ENCODE measurements at places on chromosomes 3 and 15.

- no peak for DNase-seq
These were observed 43.8 kb downstream of the SLC2A2 start for GRCh38 chr3:170982733-170983132.

DNA sequence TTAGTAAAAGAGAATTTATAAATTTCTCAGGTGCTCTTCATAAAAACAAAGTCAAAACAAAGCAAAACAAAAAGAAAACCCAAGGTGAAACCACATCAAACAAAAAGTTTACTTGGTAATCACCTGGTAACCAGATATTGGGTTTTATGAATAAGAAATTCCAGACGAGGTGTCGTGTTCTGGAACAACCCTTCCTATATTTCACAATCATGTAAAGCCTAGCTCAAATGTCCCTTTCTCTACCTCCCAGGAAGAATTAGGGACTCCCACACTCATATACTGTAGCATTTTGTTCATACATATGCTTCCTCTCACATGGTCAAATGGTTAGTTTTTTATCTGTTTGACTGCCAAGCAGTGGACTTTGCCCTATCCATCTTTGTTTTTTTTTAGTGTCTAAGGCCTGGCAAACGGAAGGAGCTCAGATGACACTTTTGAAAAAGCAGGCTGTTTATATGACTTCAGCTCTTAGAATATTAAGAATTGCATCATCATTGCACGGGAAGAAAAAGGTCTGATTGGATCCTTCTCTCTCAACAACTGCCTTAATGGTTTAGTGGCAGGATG is 326.7 kb upstream of the TBL1XR1 start:
- DNase-seq = peak; percentile 28

- DNase-seq = no peak
These were observed 207.0 kb downstream of the SUCLG2 start for GRCh38 chr3:67447393-67447792.

GRCh38 chr3:115293321-115293720 is 146.2 kb upstream of the ZBTB20 start:
- no peak for DNase-seq

GRCh38 chr15:29888646-29889045 is 66.4 kb upstream of the TJP1 start:
- peak; percentile 7 for DNase-seq

DNA sequence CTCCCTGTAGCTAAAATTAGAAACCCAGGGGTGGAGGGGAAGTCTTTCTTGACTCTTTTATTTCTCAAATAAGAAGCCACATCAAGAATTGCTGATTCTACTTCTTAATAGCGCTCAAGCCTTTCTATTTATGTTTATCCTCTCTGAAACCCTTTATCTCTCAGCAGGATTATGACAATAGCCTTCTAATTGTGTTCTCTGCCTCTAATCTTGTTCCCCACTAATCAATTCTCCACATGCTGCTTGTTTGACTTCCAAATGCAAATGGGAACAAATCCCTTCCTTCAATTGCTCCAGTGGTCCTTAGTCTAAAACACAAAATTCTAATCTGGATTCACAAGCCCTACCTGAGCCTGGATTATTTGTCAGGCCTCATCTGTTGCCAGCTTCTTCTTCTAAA is 43.7 kb upstream of the CFAP20DC start:
- no peak for DNase-seq

GRCh38 chr3:59998058-59998457 is 948.2 kb upstream of the CFAP20DC start:
- peak; percentile 7 for DNase-seq

GRCh38 chr3:151837057-151837456 is 23.1 kb downstream of the AADAC start:
- DNase-seq = no peak

GRCh38 chr3:39067286-39067685 is 15.5 kb downstream of the WDR48 start:
- DNase-seq = no peak

DNA sequence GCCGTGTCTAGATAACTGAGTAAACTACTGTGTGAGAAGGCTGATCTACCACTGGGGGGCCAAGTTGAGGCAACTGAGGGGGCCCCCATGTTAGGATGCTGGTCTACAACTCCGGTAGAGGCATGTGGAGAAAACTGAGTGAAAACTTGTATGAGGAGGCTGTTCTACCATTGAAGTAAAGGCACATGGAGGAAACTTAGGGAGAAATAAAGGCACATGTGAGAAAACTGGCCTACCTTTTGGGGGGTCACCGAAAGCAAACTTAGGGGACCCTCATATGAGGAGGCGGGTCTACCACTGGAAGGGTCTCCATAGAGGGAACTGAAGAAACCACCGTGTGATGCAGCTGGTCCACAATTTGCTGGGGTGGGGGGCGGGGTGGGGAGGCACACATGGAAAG is 155.2 kb downstream of the FBLN2 start:
- no peak for DNase-seq

DNA sequence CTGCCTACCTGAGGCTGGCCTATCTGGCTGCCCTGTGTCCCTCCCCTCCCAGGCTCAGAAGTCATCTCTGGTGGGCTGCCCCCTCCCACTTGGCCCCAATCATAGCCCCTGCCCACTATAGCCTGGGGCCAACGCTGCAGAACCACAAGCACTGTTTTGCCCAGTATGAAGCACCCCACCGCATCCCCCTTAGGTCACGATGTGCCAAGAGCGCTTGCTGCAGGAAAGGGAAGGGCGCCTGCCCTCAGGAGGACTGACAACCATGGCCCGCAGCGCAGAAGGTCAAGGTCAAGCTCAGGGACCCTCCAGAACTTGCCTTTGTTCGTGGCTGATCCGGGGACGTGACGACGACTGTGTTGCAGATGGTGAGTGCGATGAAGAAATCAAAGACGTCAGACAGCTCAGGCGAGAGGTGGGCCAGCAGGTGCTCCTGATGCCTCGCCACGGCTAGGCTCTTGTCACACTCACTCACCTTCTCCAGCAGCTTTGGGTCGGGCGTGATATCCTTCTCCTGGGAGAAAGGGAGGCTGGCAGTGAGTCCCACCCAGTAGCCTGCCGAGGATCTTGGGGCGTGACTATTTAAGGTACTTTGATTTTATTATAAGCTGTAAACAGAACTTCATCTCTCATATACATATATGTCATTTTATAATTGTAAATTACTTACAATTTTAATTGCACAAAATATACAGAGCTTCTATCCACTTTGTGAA is 146.6 kb downstream of the ATP10A start:
- DNase-seq = no peak

GRCh38 chr3:68953816-68954444 is 21.6 kb upstream of the TAFA4 start:
- no peak for DNase-seq

GRCh38 chr3:6165951-6166350 is 695.0 kb upstream of the GRM7 start:
- no peak for DNase-seq

DNA sequence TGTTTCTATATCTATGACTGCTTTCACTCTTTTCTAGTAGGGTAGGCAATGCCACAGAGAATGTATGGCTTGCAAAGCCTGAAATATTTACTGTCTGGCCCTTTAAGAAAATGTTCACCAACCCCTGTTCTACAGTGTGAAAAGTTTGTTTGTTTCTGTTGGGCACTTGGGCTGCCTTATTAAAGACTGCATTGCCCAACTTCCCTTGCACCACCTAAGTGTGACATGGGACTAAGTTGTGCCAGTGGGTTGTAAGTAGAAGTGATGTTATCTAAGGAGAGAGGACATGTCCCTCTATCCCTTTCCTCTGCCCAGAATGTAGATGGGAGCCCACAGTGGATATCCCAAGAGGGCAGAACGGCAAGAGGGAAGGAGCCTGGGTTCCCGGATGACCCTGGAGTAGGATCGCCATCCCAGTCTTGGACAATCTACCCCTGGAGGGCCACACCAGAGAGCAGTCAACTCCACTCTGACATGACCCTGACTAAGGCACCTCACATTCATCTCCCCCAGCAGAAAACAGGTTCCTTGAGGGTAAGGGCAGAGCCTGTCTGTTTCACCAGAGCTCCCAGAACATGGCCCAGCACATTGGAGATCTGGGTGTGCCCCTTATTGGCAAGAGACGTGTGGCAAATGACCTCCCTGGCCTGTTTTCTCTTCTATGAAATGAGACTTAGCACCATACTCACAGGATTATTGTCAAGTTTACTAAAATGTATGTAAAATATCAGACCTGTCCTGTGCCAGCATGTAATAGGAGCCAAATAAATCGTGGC is 138.8 kb downstream of the SMAD6 start:
- DNase-seq = no peak

DNA sequence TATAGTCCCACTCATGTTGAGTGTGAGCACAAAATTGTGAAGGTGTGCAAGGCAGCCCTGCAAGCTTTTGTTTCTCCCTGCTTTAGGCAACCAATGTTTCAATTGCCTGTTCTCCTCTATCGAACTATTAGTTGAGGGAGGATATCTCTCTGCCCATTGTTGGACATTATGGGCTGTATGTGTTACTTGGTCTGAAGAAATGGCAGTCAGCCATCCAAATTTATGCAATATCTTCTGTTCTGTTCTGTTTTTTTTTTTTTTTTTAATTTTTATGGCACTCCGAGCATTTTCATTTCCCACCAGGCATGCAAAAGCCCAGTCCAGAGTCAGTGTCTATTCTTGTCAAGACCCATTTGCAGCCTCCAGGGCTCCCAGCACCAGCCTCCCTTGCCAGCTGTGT is 44.0 kb downstream of the ANAPC13 start:
- DNase-seq = no peak
